ENCODE measurements at places on chromosomes 7 and 10.

GRCh38 chr10:124458889-124459288, 2.7 kb upstream of the LHPP start:
- no peak for DNase-seq

GRCh38 chr7:122219253-122219865, 75.3 kb upstream of the AASS start:
- no peak for DNase-seq

DNA sequence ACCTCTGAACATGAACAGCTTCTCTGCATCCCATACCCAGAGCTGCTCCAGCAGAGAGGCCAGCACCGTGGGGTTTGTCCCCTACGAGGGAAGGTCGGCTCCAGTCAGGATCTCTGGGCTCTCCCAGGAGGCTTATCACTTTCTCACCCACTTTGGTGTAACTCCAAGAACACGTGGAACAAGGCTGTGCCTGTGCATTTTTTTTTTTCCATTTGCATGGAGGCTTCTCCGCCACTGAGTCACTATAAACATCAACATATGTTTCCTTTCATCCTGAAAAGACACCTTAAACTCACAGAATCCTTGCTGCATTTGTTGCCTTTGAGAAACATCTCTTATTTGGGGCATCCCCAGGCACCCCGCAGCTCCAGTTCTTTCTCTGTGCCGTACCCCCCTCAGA, 29.4 kb upstream of the ECHDC3 start:
- no peak for DNase-seq

GRCh38 chr7:155183655-155184054, 113.5 kb downstream of the HTR5A start:
- DNase-seq = no peak

GRCh38 chr7:46791188-46791587, 790.7 kb downstream of the TNS3 start:
- no peak for DNase-seq

DNA sequence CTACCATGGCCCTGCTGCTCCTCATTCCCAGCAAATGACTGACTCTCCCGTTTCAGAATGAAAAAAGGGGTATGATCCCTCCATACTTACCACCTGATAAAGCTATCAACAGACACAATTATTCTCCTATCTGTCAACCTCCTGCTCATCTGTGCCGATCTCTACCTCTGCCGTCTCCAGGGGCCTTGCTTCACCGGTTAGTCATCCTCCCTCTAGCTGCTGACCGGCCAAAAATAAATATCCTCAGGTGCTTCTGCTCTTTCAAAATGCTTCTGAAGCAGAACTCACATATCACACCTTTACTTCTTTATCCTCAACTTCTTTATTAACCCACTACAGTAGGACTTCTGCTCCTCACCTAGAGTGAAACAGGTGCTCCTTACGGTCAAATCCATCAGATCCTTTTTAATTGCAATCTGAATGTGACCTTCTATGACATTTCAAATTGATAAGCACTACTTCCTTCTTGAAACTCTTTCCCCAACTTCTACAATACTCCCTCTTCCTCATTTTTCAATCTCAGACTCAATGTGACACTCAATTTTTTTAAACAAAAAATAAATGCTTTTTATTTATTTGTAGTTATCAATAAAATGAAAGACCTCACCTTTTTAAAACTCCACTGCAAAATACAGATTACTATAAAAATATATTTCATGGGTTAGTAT, 63.2 kb downstream of the LMBR1 start:
- DNase-seq = no peak

GRCh38 chr10:118910702-118911101, 118.8 kb upstream of the NANOS1 start:
- DNase-seq = no peak
